ENCODE measurements at places on chromosomes 7 and 10.

DNA sequence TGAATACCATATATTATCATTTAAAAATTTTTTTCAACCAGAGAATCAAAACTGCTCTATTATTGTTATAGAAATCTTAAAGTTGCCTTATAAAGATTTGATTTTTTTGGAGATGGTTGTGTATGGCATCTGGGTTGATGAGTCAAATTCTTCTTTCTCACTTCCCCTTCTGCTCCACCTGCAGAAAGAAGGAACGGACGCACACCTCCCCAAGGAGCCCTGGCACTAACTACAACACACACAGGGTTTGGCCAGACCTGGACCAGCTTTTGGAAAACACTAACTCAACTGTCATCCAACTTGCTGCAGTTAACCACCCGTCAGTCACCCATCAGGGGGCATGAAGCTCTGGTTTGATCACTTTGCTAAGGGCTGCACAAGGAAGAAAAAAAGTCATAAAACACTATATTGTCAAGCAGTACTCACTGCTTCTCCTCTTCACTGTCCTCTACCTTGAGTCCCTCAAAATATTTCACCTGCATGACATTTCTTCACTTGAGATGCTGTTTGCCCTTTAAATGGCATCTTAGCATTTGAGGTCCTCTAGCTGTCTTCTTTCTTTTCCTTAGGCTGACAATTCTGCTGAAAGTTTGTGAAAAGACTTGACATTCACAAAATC, 266.7 kb upstream of the PHF14 start:
- no peak for DNase-seq

DNA sequence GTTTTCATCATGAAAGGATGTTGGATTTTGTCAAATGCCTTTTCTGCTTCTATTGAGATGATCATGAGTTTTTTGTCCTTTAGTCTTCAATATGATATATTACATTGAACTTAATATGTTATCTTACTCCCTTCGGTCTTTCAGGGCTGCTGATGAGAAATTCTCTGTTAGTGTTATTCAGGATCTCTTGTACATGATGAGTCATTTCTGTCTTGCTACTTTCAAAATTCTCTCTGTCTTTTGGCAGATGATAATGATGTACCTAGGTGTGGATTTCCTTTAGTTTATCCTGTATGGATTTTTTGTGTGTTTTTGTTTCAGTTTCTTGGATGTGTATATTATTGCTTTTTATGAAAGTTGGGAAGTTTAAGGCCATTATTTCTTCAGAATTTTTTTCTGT, 320.9 kb upstream of the NPSR1 start:
- DNase-seq: no peak

DNA sequence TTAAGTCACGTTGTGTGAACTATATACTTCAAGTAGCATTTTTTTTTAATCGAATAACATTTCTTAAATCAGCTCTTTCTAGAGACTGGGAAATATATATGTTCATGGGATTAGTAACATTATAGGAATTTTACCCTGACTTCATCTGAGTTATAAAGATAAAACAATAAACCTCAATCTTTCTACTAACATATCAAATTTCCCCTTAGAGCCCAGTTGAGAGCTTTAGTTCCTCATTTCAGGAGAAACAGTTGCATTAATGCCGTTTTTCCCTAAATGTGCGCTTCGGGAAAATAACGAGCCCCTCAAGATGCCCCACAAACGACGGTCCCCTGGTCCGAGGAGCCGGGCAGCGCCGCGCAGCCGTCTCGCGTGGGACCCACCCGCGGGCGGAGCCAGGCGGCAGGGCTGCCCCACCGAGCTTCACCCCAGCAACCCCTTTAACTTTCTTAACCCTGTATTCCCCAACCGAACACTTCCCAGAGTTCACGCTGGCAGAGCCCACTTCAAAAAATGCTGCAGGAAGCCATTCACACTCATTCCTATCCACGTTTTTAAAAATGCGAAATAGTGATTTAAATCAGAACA, 152.5 kb upstream of the YAE1 start:
- peak; percentile 0 for DNase-seq

DNA sequence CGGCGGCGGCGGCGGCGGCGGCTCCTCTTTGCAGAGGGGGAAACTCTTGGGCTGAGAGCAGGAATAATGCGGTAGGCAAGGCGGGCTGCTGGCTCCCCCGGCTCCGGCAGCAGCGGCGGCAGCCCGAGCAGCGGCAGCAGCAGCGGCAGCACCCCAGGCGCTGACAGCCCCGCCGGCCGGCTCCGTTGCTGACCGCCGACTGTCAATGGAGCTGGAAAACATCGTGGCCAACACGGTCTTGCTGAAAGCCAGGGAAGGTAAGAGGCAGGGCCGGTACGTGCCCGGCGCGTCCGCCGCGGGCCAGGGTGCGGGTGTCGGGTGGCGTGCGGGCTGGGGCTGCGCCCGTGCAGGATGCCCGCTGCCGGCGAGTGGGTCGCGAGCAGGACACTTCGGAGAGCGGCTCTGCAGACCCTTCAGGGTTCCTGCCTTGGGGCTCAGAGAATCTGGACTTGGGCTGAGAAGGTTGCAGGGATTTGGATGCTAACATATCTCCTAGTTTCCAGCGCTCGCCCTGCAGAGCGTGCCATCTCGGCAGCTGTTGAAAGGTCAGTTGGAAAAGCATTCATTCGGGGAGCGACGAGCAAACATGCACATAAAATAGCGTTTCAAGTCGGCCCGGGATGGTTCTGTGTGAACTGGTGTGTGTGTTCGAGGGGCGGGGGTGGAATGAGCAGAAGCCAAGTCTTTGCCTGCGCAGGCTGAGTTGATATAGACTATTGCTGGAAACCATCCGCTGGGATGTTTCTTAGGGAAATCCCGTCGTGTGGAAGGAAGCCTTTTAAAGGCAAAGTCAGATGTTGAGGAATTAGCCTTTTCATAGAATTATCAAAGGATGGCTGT, 562 bp downstream of the GRK5 start:
- peak; percentile 75 for DNase-seq

DNA sequence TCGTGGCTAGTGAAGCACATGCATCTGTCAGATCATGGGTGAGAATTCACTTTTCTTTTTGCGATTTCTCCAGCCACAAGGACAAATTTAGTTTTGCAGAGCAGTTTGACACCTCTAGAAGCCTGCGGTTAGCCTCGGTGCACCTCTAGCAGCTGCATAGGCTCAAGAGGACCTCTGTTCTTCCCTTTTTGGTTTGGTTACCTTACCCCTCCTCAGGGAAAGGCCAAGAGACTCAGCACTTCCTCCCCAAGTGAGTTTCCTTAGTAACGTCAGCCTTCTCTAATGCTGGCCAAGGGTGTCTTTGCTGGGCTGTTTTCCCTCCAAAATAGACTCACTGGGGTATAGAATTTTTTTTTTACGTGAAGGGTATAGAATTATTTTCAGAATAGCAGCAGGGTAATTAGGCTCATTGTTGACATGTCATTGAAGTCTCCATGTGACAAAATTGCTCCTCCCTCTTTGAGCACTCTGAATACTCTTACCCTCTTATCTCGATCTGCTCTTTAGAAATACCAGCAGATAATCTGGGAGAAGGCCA, 97.8 kb downstream of the AUTS2 start:
- DNase-seq: no peak

GRCh38 chr7:33742999-33743587, 162.2 kb upstream of the BMPER start:
- no peak for DNase-seq

DNA sequence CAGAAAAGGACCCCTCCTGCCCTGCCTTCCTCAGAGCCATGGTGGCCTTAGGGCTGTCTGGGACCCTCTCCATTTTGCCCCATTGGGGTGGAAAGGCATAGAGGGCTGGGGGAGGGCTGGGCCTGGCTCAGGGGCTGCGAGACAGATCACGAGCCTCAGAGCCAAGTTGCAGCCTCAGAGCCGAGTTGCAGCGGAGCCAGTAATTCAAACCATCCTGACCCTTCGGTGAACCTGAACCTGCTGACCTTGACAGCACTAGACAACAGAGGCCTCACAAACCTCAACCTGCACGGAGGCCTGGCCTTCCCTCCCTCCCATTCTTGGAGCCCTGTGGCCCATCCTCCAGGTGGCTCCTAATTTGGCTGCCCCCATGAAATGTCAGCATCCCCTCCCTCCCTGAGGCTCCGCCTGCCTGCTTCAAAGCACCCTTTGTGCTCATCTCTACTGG, 45.4 kb downstream of the PAX2 start:
- no peak for DNase-seq

- DNase-seq: no peak
These were observed 412.2 kb upstream of the SORCS1 start for GRCh38 chr10:107576746-107577145.

GRCh38 chr10:132735341-132735775, 50.6 kb downstream of the NKX6-2 start:
- DNase-seq: no peak

- DNase-seq: peak; percentile 18
These were observed 182.9 kb downstream of the DOCK4 start for GRCh38 chr7:112023282-112023681.

DNA sequence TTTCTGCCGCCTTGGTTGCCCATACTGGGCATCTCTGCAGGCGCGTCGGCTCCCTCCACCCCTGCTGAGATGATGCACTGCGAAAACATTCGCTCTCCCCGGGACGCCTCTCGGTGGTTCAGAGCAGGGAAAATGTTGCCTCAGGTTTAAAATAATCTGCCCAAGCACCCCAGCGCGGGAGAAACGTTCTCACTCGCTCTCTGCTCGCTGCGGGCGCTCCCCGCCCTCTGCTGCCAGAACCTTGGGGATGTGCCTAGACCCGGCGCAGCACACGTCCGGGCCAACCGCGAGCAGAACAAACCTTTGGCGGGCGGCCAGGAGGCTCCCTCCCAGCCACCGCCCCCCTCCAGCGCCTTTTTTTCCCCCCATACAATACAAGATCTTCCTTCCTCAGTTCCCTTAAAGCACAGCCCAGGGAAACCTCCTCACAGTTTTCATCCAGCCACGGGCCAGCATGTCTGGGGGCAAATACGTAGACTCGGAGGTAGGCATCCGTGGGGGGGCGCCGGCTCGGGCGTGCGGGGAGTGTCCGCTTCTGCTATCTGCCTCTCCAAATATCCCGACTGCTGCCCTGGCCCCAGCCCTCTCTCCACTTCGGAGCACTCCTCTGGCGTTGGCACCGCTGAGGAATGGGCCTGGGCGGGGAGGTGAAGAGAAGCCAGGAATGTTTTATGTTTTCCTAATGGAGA, at the start of gene CAV1:
TSS of gene CAV1 (plus strand) at position 428 of the 689 bp plus-strand sequence. CDS start at position 455, 27 bp downstream.
- DNase-seq: peak; percentile 93

- no peak for DNase-seq
These were observed 727.8 kb downstream of the GRID1 start for GRCh38 chr10:85638797-85639196.

GRCh38 chr10:124043310-124044142, 49.9 kb downstream of the CHST15 start:
- no peak for DNase-seq

Data from fibroblast of the aortic adventitia (primary cell).